ENCODE measurements at places on chromosomes 12 and 14.
A peak's percentile ranks its signal among the peaks of the same experiment; 100 is the strongest.

DNA sequence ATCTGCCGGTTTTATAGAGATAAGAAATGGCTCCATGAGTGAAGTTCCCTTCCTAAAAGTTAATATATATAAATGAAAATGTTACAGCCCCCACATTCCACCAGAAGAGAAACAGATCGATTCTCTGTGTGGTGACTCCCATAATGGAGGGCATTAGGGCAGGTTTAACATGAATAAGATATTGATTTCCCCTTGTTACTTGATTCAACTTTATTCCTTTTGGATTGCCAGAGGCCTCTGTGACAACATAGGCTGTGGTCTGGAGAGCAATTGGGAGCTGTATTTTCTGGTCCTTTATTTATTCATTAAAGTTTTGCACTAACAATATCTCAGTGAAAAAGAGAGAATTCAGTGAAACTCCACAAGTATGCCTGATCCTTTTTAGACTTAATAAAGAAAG, 125.2 kb upstream of the CCDC196 start:
- DNase-seq = no peak

DNA sequence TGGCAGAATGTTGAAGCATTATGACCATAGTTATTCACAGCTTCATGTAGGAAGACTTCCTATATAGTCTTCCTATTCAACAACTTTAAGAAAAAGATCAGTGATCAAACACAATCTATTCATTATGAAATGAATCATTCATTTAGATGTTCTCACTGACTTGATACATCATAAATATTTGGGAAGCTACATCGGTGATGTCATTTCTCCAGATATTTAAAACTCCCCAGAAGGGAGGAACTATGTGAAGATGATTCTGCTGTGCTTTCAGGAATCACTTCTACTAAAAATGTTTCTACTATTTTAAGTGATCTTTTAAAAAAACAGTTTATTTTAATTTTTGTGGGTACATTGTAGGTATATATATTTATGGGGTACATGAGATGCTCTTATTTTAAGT, 316.4 kb downstream of the BCAT1 start:
- no peak for DNase-seq

- no peak for DNase-seq
Observed at GRCh38 chr12:127888943-127889719, 377.8 kb upstream of the TMEM132C start.

DNA sequence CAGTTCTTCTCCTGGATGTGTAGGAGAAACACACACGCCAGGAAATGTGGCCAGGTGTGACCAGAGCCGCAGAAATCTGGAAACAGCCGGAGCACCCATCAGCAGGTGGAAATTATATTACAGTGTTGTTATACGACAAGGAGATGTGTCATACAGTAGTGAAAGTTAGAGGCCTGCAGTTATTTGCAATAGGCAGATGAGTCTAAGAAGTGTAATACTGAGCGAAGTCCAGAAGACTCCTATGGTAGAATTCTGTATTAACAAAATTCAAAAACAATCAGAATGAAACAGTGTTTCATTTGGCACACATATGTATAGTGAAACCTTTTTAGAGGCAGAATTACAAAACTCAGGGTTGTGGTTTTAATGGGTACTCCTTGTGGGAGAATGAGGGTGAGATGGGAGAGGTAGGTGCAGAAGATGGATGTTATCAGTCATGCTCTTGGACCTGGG, 39.3 kb upstream of the AMN start:
- no peak for DNase-seq

- no peak for DNase-seq
Observed at GRCh38 chr12:89082370-89082753, 269.9 kb downstream of the DUSP6 start.

DNA sequence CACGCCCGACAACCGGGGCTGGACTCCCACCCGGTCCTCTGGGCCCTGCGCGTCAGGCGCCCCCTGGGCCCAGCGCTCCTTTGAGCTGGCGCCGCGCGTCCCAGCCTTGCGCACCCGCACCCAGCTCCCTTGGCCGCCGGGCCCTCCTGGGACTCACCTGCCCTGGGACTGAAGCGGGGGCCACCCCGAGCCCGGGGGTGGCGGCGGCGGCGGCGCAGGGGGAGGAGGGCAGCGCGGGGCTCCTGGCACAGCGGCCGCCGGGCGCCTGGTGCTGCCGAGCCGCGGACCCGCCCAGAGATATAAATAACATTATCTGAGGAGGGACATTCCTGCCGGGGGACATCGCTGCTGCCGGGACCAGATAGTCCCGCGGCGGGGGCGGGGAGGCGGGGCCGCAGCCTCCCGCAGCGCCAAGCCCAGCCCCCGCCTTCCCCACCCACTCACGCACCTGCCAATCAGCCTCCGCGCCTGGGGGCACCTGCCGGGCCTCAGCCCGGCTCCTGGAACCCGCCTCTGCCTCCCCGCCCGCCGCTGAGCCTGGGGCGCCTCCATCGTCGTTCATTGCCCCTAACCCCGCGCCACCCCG, at the start of gene SPTB:
Gene SPTB, minus strand, starts transcription at position 273 of the 586 bp plus-strand sequence. CDS start 56,813 bp downstream, outside the sequence.
- no peak for DNase-seq

DNA sequence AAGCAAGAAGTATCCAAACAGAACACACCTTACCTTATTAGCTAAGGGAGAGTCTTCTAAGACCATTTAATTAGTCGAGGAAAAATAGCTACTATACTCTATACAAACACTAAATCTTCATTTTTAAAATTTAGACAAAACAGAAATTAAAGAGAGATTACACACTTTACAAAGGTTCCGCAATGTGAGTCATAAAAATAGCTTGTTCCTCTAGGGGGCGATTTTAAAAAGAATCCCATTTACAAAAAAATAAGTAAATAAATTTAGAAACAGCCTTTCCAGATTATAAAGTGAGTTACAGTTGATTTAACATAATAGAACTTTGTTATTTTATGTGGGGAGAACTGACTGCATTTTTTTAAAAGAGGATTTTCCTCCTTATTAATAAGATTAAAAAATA, 201.6 kb downstream of the PAX9 start:
- no peak for DNase-seq

DNA sequence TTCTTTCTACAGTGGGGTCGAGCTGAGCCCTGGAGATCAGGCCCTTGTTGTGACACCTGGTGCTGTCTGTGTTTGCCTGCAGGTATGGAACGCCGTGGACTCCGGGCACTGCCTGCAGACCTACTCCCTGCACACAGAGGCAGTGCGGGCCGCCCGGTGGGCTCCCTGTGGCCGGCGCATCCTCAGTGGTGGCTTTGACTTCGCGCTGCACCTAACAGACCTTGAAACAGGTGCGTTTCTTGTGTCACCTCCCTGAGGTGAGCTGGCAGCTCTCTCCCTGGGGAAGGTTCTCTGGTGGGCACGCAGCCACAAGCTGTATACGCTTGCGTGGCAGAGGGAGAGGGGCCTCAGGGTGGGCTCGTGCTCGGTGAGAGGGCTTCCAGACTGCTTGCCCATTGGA, 119.3 kb downstream of the BEGAIN start:
- no peak for DNase-seq

GRCh38 chr12:57834086-57834876, 12.2 kb downstream of the CTDSP2 start:
- DNase-seq = no peak

- peak; percentile 87 for DNase-seq
Observed at GRCh38 chr12:65602610-65603295, 221.5 kb upstream of the HMGA2 start.

- no peak for DNase-seq
Observed at GRCh38 chr12:122137229-122137628, 36.8 kb downstream of the IL31 start.

GRCh38 chr14:94805680-94806288, 35.9 kb upstream of the GSC start:
- DNase-seq = no peak

GRCh38 chr12:74490390-74491064, 47.1 kb upstream of the ATXN7L3B start:
- no peak for DNase-seq

- no peak for DNase-seq
Observed at GRCh38 chr12:89370421-89370831, 18.1 kb upstream of the DUSP6 start.

DNA sequence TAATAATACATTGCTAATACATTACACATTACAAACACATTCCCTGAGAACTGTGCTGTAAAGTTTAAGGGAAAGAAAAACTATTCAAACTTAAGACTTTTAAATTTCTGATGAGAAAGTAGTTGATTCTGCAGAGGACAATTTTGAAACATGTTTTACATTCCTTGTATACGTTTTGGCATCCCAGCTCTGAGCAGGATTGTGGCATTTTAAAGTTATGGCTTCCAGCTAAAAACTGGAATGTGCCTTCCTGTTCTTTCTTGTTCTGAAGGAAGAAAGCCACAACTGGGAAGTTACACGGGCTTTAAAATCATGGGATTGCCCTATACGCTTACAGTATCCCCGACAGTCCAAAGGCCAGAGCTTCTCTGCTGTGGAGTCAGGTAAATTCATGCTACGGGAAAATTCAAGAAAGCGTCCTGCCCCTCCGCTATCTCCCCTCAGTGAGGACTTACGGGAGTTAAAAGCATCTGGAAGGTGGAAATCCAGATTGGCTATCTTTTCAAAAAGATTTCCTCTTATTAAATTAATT, 10.8 kb upstream of the KLHL42 start:
- no peak for DNase-seq

DNA sequence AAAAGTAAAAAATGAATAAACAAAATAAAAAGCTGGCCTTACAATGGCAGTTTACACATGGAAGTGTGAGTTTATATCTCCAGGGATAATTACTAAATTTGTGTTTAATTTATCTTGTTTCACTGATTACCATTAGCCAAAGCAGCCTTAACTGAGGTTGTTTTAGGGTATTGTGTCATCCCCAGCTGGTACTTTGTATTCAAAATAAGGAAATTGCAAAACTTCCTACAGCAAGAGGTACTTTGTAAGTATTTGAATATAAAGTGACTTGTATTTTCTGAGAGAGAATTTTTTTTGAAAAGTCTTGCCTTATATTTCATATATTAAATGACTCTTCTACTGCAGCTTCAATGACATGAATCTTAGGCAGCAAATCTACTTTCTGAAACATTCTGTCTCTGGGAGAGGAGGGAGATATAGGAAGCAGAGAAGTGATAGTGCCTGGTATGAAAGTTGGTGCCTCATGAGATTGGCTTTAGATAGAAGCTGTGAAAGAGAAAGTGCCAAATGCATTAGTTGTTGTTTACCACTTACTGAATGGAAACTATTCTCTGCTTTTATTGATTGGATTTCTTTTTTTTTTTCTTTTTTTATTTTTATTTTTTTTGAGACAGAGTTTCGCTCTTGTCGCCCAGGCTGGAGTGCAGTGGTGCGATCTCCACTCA, 6.7 kb downstream of the FNTB start:
- no peak for DNase-seq

- DNase-seq = no peak
Observed at GRCh38 chr12:13941258-13942249, 39.8 kb downstream of the GRIN2B start.

GRCh38 chr12:5466521-5466960, 34.6 kb downstream of the NTF3 start:
- DNase-seq = no peak

GRCh38 chr14:88625671-88626070, 62.8 kb downstream of the ZC3H14 start:
- DNase-seq = no peak

GRCh38 chr12:32305163-32305562, 94.2 kb upstream of the FGD4 start:
- DNase-seq = no peak

DNA sequence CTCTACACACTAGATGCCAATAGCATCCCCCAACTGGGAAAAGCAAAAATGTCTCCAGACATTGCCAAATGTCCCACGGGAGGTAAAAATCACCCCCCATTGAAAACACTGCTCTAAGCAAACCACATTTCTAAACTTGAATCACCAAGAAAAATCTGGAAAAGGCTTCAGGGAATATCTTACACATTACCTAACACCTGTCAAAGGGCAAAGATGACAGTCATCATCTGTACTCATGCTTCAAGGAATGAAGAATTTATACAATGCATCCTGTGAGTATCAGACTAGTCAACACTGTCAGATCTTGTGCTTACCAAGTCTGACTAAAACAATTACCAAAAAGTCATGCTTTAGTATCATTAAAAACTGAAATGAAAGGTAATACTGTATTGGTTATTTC, 161.6 kb upstream of the SOX5 start:
- no peak for DNase-seq

DNA sequence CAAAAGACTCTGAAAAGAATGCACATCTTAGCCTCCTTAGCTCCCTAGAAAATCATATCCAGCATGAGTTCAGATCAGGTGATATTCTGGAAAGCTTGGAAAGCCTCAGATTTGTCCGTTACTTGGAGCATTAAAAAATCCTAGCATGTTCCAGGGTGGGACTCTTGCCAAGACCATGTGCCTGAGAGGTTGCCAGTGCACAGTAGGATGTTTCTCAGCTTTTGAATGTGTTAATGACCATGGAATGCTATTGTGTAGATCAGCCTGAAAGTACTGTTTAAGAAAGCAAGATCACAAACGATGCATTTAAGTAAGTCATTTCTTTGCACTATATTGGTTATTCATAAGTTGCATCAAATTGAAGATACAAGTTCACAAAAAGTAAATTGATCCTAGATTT, 230.5 kb downstream of the ETNK1 start:
- DNase-seq = no peak

- no peak for DNase-seq
Observed at GRCh38 chr12:104637604-104638003, 180.9 kb downstream of the CHST11 start.

DNA sequence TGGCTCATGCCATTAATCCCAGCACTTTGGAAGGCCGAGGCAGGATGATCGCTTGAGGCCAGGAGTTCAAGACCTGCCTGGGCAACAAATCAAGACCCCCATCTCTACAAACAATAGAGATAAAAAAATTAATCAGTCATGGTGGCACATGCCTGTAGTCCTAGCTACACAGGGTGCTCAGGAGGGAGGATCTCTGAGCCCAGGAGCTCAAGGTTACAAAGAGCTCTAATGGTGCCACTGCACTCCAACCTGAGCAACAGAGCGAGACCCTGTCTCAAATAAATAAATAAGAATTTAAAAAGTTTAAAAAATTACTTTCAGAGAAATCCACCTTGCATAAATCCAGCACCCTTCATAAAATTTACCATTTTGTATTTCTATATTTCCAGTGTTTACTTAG, 2.2 kb downstream of the KLRF1 start:
- no peak for DNase-seq

DNA sequence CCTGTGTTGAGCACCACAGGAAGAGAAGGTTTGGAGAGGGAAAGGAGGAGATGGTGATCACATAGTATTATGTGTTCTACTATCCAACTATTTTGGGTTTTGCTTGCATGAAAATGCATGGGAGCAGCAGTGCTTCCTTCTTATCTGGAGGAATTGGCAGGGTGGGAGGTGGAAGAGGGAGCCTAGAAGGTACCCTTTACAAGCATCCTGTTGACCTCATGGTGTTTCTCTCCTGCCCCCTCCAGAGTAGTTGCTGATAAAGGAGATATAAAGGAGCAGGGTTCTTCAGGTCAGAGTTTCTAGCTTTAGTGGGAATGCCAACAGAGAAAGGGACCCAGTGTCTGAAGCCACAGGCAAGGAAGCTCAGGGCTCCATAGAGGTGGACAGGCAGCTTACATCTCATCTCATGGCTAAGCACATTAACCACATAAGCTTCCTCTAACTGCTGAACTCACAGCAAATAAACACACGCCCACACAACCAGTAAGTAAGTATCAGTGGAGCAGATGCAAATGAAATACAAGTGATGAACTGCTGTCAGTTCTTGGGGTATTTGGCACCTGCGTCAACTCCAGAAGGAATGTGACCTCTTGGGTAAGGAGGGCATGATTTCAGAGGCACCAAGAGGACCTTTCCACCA, 174.2 kb upstream of the SLC38A2 start:
- no peak for DNase-seq
